Cerebellar nuclear complex (tissue), 1 donor: ENCODE measurements at places on chromosomes 2 and 18.
A peak's percentile ranks its signal among the peaks of the same experiment; 100 is the strongest.

GRCh38 chr2:97765933-97766332 is 52.6 kb downstream of the ZAP70 start:
- DNase-seq = no peak

DNA sequence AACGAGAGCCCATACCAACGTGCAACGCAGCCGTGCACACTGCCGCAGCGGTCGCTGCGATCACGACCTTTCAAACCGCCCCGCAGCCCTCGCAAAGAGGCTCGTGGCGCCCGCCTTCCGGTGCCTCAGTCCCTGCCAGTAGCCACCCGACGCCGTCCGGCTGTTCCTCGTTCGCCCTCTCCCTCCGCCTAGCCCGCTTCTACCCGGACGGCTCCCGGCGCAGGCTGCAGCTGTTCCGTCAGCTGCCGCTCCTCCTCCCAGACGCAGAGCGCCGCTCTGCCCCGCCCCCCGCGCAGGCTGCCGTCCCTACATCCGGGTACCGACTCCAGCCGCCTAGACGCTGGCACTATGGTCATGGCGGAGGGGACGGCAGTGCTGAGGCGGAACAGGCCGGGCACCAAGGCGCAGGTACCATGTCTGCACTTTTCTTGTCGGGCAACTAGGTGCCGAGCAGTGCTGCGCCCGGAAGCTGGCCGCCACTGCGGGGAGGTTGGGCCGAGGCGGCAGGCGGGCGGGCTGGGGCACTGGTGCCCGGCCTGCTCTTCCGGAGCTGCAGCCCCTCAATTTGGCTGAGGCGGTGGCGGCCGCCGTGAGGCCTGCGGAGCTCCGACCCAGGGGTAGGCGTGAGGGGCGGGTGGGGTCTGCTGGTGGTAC is at the start of gene MOB4:
Gene MOB4 (plus strand): TSS at position 328 of the 654 bp plus-strand sequence. CDS start 21 bp downstream, at position 349.
- peak; percentile 20 for DNase-seq

- DNase-seq = no peak
These were observed 10.3 kb upstream of the PXDN start for GRCh38 chr2:1754461-1755170.

- DNase-seq = no peak
These were observed 111.1 kb upstream of the ACAA2 start for GRCh38 chr18:49924293-49924983.

GRCh38 chr2:172389685-172390339 is 37.6 kb upstream of the ITGA6 start:
- no peak for DNase-seq

DNA sequence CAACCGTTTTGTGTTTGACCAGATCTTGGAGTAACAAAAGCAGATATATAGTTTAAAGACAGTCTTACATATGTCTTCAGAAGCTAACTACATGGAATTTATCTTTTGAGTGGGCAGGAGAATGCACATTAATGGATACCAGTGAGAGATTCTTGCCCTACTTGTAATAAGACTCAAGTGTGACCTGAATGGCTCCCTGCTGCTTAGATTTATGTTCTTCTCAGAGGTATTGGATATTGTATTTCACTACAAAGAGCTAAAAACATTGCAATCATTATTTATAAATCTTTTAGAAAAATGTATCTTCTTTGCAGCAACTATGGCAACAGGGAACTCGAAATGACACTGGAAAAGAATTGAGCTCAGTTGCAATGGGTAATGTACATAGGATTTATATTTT is 227.7 kb downstream of the LRRTM4 start:
- DNase-seq = no peak
